ENCODE measurements at places on chromosomes 7 and 10.
A peak's percentile ranks its signal among the peaks of the same experiment; 100 is the strongest.

- no peak for DNase-seq
Observed at GRCh38 chr10:91415816-91416215, 5.7 kb downstream of the HECTD2 start.

DNA sequence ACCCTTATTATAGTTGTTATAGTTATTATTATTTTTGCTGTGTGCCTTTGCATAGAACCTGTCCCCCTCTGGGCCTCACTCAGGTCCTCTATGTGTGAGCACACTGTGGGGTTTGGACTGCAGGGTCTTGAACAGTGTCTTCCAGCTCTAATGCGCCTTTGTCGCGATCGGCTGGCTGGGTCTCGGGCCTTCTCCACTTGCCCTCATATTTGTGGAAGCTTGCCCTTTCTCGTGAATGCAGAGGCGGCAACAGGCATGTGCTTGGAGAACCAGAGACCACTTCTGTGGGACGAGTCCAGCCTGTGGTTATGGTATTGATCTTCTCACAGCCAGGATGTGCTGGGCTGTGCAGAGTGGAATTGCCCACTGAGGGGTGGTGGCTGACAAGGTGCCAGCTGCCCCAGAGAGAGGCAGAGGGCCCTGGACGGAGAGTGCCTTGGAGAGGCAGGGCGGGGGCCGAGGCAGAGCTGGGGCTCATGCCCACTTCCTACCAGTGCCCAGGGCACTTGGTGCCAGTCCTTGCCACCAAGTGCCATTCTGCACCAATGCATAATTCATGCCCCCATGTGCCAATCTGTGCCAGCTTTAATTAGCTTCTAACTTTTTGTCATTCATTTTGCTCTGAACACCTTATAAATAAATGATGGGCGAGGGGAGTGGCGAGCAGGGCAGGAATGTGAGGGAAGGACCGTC lies 6.8 kb upstream of the CDH23 start:
- DNase-seq: no peak

GRCh38 chr10:115095758-115096157 lies 2.6 kb downstream of the ATRNL1 start:
- DNase-seq: no peak

GRCh38 chr7:37431413-37431812 lies 17.3 kb downstream of the ELMO1 start:
- no peak for DNase-seq

DNA sequence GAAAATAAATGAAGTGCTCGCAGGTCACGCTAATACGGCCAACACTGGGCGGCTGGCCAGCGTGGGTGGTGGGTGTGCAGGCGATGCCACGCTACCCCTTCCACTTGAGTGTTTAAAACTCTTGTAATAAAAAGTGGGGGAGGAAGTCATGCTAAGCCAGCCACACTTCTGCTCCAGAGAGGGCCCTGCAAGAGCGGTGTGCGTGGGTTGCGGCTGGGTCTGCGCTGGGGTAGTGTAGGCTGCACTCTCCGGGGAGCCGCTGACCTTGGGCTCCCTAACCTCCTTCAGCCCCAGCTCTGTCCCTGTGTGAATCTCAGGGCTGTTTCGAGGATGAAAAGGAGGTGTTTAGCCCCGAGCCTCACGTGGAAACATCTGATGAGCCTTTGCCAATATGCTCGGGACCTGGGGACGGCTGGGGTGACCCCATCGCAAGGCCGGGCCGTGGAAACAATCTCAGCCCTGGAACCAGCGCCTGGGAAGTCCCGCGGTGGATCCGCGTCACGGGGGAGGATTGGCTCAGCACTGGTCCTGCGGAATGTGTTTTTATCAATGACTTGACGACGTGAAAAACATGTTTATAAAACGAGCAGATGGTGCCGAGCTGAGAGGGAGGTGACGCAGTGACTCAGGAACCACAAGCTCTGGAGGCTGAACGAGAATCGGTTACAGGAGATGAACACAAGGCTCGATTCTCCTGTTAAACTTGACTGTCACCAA lies 278.5 kb downstream of the DNAJB6 start:
- DNase-seq: no peak

- no peak for DNase-seq
Observed at GRCh38 chr10:117830787-117831212, 215.9 kb downstream of the RAB11FIP2 start.

DNA sequence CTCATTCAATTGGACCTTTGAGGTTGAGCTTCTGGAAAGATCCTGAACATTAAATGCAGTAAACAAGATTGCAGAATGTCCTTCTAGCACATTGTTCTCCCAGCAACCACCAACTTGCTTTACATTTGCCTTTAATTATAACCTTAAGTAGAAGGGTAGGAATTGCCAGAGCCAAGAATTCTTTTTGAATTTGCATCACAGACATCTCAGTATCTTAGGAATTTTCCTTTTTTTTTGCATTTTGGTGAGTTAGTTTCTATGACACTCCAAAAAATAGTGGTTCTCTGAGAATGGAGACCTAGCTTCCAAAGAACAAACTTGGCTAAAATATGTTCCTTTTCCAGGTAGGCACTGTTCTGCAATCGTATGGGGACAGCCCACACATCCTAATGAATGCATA lies 456.0 kb downstream of the GATA3 start:
- no peak for DNase-seq

GRCh38 chr7:90761584-90761983 lies 165.5 kb downstream of the CDK14 start:
- DNase-seq: no peak

GRCh38 chr7:9241826-9242225 lies 808.4 kb downstream of the NXPH1 start:
- no peak for DNase-seq

DNA sequence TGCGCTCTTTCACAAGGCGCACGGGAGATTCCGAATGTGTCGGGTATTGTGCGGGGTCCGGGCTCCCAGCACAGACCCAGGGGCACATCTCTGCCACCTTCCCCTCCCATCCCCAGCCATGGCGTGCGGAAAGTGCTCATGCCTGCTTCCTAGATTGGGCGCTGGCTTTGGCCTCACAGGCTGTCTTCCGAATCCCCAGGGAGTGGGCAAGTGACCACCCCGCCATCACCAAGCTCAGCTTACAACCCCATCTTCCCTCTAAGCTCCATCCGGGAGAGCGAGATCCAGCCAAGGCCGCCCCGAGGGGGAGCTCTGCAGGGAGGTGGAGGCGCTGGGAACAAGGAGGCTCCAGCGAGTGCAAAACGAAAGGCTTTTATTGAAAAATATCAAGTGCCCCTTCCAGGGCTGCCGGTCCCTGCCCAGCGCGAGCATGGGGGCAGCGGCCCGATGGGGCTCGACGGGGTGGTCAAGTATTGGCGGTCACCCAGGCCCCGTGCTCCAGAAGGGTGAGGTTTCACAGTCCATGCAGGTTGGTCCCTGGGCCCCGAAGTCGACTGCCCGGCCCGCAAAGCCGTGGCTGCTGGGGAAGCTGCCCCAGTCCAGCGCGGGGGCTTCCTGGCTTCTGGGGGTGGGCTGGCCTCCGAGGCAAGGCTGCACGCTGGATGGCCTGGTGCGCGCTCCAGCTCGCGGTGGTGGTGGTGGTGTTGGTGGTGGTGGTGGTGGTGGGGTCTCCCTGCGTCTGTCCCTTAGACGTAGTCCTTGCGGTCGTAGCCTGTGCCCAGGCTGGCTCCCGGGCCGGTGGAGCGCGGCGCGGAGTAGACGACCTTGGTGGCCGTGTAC lies 1.2 kb downstream of the CLDN3 start:
- DNase-seq: no peak

DNA sequence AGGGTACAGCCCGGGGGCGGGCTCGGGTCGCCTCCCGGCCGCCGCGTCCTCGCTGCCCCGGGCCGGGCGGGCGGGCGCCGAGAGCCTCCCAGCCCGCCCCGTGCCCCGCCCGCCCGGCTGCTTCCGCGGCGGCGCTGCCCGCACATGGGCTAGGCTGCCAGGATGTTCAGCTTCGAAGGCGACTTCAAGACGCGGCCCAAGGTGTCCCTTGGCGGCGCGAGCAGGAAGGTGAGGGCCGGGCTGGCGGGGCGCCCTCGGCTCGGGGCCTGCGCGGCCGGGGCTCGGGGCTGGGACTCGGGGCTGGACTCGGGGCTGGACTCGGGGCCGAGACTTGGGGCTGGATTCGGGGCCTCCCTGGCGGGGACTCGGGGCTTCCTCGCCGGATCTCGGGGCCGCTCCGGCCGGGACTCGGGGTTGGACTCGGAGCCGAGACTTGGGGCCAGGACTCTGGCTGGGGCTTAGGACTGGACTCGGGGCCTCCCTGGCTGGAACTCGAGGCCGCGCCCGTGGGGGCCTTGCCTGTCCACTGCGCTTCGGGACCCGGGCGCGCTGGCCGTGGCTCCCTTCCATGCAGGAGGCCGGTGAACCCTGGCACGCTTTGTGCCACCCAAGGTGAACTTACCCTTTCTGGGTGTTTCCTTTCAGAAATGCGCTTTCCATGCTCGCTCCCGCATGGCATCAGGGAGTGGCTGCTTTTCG lies 534 bp downstream of the UBE3C start:
- DNase-seq: no peak

DNA sequence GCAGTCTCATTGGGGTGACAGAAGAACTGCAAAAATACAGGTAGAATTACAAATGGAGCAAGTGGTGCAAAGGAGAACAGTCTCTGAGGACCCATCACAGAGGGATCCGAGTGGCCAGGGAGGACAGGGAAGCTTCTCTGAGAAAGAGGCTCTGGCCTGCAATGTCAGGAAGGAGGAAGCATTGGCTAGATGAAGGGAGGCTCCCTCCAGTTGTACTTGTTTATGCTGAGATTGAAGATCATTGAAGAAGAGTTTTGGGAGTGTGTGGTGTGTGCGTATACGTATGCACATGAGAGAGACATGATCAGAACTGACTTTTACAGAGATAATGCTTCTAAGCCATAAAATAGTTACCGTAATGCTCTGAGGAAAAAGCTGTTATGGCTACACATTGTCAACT lies 274.7 kb upstream of the FZD8 start:
- peak; percentile 42 for DNase-seq

GRCh38 chr10:44386546-44387052 lies 1.7 kb upstream of the CXCL12 start:
- peak; percentile 4 for DNase-seq

DNA sequence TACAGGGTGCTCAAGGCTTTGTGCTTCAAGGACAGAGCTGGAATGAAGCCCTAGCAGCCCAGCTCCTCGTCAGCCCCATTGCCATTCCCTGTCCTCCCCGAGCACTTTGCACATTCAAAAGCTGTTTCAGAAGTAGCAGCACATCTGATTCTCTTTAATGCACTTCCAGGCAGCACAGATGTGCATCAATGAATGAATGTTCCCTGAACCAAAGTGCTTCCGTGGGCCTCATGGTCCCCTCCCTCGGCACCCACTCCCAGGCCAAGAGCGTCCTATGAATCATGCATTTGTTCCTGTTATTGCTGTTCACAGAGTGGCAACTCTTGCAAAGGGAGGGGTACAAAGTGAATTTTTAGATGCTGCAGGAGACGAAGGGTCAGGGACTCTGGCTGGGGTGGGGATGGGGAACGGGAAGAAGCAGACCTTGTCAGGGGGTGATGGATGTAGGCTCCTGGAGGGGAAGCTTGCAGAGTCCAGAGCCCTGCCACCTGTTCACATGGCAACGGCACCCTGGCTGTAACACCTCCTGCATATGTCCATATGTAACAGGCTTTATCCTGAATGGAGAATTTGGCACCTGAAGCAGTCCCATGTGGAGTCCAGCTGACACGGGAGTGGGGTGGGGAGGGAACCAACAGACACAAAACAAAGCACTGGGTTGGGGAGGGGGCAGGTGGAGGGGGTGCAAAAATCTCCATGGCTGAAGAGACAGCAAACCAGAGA lies 62.2 kb upstream of the BAIAP2L1 start:
- no peak for DNase-seq

- DNase-seq: no peak
Observed at GRCh38 chr7:15561835-15562234, at the start of gene AGMO. TSS of gene AGMO (minus strand) at chr7:15562015.

DNA sequence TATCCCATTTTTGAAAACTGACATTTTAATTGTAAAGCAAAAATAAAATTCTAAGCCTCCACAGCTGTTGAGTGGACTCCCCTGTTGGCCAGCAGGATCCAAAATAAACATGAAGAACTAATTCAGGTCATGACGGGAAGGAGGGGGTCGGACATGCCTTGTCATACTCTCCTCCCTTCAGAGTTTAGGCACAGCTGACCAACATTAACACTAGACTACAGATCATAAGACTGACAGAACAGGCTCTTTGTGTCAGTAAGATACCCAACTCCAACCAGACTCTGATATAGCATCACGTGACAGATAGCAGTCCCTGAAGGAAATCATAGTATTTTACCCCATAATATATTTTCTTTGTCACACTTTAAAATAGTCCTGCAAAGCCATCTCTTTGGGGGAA lies 20.9 kb upstream of the ZNF12 start:
- DNase-seq: no peak

- no peak for DNase-seq
Observed at GRCh38 chr7:122577449-122578003, 121.4 kb downstream of the RNF133 start.

DNA sequence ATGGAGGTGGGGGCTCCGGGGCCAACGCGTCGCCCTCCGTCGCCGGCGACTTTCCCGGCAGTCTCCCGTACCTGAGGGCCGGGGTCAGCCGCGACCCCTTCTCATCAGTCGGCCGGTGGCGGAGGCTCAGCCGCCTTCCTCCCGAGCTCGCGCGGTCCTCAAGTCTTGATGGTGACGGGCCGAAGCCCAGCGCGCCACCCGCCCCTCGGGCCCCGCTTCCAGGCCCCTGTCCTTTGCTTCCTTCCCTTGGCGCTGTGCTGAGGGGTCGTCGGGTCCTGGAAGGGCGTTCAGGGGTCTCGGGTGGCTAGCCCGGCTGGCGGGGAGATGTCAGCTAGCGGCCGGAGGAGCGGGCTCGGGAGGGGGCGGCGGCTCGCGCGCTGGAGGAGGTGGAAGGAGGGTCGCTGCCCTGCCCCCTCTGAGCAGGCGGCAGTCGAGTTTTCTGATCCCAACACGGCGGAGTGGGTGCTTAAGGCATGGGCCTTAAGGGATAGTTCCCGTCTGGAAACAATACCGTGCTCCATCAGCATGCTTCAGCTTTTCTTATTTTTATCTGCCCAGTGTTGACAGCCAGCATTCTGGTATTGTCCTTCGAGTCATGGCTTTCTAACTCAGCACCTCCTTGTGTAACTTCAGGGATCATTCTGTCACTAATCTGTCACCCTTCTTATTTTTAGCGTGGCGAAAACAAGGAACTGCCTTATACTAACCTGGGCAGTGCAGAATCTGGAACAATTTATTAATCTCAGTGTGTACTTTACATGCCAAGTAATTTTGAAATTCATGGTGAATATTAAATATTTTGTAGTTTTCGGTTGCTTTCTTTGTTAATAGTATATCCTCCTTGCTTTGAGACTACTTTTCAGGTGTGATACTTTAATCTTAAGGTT lies 748 bp downstream of the PHTF2 start:
- DNase-seq: peak; percentile 12

GRCh38 chr10:130471486-130471885 lies 335.3 kb downstream of the GLRX3 start:
- DNase-seq: no peak

GRCh38 chr7:6256677-6257535 lies 15.5 kb downstream of the CYTH3 start:
- DNase-seq: no peak

DNA sequence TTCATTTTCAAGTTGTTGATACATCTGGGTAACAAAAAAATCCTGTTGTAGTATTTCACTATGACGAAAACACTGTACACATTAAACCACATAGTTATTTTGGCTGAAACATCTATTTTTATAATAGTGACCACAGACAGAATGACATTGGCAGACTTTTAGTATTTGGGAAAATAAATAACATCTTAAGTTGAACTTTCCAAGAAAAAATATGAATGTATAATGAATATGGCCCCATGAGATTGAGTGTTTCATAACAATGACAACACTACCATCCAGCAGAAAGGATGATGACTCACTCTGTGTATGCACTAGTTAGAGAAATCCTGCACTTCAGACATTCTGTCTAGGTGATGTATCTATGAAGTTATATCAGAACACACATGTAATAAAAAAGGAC lies 118.1 kb downstream of the SEMA3D start:
- peak; percentile 16 for DNase-seq

GRCh38 chr7:30226614-30227268 lies 57.7 kb upstream of the ZNRF2 start:
- peak; percentile 13 for DNase-seq
